ENCODE measurements at places on chromosomes 4 and X.

GRCh38 chrX:149010013-149010852 is 494.9 kb downstream of the IDS start:
- DNase-seq, result no peak

- DNase-seq, result no peak
These were observed 8.4 kb upstream of the APLN start for GRCh38 chrX:129663171-129663570.

DNA sequence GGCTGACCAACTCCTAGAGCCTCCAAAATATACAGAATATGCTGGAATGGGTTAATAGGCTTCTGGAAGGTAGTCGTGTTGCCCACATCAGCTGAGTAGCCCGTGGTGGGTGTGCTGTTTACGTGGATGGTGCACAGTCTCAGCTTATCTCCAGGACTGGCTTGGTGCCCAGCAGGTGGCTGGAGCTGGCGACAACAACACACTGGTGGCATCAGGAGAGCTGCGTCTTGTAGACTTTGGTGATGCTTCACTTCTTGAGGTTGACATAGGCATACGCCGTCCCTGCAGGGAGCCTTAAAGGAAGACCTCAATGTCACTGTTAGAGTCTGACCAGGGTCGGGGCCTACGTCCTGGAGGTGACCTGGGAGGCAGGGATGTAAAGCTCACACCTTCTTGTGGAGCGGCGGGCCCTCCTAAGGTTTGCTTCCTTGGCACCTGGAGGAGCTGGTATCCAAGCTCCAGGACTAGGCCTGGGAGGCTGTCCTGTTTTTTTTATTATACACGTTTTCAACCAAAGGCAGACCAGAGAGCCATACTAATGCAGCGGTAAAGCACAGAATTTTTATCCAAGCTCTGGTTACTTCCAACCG is 26.5 kb upstream of the RBMX start:
- no peak for DNase-seq

DNA sequence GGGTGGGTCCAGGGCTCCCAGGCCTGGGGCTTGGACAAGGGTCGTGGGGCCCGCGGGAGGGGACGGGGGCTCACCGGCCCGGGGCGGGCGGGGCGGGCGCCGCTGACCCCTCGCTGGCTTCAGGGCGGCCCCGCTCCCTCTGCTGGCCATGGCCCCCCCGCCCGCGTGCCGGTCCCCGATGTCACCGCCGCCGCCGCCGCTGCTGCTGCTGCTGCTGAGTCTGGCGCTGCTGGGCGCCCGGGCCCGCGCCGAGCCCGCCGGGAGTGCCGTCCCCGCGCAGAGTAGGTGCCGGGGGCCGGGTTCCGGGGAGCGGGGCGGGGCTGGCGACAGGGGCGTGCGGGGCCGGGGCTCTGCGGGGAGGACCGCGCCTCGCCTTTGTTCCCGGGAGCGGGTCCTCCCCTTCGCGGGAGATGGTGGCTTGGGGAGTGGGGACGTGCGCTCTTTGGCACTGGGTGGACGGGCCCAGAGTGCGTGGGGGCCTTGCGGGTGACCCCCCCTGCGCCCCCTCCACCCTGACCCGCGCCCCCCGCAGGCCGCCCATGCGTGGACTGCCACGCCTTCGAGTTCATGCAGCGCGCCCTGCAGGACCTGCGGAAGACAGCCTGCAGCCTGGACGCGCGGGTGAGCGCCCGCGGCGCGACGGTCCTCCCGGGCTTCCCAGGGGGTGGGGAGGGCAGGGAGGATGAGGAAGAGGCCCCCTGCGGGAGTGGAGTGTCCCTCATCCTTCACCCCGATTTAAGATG is 16.8 kb upstream of the NAT8L start:
- DNase-seq, result no peak

- DNase-seq, result no peak
These were observed 274 bp upstream of the ERVMER34-1 start for GRCh38 chr4:52751487-52751911.

- no peak for DNase-seq
These were observed 165.5 kb downstream of the EFNB1 start for GRCh38 chrX:68994135-68994890.

DNA sequence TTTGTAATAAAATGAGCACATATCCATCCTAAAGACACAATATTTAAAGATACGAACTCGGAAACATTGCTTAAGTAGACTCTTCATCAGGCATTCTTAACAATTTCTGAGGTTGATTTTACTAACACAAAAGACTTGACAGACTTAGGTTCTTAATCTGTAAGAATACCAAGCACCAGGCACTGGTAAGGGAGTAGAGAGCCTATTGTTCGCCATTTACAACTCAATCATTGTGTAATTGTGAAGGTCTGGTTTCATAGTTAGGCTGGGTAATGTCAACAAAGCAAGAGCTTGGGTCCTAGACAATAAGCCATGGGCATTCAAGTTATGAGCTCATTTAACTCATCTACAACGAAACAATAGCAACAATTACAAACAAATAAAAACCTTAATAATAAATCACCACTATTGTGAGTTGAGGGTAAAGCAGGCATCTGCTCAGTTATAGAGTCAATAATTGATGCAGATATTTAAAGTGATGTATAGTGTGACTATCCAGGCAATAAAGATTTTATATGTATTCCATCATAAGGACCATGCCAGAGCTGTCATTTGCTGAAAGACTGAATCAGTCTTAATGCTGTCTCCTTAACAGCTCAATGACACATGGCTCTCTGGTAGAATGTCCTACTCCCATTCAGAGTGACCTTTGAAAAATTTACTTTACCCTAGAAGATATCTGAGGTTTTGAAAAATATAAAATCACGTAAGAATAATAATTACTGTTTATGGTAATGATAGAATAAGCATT is 664.0 kb upstream of the PCDH7 start:
- DNase-seq, result no peak

DNA sequence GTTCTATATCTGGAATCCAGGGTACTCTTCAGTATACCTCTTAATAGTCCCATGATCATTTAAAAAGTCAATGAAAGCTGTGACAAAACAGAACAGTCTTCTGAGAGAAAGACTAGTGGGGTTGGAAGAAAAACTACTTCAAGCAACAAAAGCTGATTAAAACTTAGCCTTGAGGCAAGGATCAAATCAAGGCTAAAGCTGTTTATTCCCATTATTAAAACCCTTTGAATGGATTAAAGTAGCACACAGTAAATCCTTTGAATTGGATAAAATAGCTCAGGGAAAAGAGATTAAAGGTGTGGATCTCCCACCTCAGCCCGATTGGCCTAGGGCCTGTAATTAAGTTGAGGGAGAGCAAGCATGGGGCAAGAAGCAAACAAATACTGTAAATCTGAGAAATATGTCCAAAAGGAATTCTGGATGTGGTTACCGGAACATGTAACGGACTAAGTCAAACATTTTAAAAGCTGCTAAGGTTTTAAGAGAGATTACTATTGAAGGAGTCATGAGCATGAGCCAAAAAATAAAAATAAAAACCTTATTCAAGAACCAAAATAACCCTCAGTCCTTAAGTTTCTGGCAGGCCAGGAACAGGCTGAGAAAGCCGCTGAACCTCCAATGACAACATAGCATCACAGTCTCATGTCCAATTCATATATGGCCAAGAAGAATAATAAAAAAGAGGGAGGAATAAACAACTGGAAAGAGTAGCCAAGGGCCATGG is 257.3 kb upstream of the NEIL3 start:
- no peak for DNase-seq

DNA sequence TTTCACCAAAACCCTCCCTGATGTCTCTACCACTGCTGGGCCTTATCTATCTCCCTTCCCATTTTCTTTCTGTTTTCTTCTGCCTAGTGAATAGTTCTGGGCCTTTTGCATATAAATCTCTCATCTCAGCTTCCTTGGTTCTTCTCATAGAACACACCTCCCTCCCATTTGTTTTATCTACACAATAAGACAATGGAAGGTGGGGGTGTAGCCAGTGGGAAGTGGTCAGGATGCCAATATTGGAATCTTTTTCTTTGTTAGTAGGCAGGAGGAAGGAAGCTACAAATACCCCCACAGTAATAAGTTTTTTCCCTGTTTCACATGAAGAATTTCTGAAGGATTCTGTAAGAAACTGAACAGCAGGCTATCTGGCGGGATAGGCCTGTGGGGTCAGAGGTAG is 30.9 kb upstream of the RHOH start:
- DNase-seq, result no peak

- no peak for DNase-seq
These were observed 594.7 kb downstream of the SMARCA1 start for GRCh38 chrX:128928636-128929035.

GRCh38 chrX:38935561-38935960 is 134.3 kb downstream of the MID1IP1 start:
- DNase-seq, result no peak

- no peak for DNase-seq
These were observed 119.7 kb downstream of the PCDH7 start for GRCh38 chr4:30839583-30840520.

GRCh38 chrX:1462596-1463251 is 10.0 kb upstream of the ASMTL start:
- DNase-seq, result peak; percentile 35

DNA sequence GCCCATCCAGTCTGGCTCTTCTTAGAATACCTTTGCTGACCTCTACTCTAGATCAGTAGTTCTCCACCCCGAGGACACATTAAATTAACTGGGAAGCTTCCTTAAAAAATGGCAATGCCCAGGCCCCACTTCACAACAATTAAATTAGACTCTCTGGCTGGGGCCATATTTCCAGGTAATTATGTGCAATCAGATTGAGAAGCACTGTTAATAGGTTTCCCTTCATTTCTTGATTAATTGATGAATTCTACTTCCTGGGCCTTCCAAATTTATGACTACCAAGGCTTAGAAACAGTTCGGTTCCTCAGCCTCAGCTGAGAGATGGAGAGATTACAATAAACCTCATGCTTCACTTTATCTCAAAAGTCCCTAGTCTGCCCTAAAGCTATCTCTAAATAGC is 71.7 kb upstream of the LIMCH1 start:
- no peak for DNase-seq

DNA sequence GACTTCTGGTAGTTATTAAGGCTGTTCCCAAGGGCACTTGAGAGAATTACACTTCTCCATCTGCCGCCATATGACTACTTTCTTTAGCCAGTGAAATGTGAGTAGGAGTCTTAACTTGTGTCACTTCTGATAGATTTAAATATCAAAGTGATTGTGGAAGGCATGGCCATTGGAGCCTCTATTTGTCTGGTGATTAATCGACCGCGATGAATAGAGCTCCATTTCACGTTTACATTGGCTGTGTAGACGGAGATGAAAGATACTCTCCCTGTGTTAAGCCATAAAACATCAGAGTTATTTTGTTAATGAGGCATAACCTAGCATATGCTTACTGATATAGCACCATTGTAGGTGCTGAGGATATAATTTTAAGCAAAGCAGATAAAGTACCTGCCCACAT is 852.4 kb downstream of the CCSER1 start:
- DNase-seq, result no peak

DNA sequence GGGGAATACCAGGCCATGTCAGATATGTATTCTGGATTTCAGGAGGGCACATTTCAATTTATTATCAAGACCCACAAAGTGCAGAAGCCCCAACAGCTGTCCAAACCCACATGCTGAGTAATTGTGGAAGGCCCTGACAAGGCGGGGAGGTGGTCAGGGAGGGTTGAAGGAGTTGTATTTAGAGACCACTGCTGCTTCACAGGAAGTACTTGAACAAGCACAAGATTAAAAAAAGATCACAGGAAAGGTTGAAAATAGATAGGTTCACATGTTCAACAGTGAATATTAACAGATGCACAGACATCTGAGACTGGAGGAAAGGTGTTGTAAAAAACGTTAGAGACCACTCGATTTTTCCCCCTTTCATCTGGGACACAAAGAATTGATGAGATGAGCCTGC is 17.9 kb downstream of the ATP8A1 start:
- DNase-seq, result no peak

GRCh38 chrX:96692454-96692853 is 7.8 kb downstream of the DIAPH2 start:
- no peak for DNase-seq

DNA sequence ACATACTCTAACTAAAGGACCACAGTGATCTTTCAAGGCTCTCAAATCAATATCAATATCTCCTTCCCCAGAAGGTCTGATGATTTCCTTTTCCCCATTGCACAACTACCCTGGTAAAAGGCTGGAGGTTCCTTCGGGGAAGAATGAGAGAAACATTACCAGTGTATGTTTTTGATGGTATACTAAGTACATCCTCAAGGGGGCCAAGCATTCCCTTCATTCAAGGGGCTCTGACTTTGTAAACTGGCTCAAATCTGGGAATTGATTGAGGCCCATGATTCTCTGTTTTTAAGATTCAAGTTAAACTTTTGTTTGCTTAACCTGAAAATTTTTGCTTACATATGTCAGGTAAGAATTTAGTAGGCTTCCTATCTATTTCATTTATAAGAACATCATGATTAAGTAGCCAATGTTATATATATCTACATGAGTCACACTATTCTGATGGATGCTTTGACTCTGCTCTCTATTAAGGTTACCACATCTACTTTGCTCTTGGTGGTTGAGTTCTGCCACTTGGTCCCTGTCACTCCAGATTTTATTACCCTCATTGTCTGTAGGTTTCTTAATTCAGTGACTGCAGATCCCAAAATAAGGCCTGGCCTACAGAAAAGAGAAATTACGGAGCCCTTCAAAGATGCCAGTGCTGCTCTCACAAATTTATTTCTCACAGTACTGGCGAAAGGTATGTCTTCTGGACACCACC is 16.4 kb upstream of the GUCY1B1 start:
- no peak for DNase-seq

DNA sequence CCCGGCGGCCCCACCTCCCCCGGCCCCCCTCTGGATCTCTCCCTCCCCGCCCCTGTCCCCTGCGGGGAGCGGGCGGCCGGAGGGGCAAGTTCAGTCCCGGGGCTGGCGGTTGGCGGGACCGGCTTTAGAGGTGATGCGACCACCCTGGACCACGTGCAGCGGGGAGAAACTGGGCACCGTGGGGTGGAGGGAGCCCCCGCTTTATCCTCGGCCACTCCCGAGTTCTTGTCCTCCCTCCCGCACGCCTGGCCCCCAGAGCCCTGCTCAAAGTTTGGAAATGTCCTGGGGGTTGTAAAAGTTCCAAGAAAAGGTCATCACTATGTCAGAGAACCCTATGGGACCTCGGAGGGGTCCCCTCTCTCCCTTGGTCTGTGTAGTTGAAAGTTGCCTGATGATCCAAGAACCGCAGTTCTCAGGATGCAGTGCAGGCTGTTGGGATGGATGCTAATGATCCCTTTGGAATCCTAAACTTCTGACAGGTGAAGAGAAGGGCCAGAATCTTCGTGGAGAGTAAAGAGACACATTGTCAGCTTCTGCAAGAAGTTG is 411 bp upstream of the VEGFC start:
- DNase-seq, result no peak

DNA sequence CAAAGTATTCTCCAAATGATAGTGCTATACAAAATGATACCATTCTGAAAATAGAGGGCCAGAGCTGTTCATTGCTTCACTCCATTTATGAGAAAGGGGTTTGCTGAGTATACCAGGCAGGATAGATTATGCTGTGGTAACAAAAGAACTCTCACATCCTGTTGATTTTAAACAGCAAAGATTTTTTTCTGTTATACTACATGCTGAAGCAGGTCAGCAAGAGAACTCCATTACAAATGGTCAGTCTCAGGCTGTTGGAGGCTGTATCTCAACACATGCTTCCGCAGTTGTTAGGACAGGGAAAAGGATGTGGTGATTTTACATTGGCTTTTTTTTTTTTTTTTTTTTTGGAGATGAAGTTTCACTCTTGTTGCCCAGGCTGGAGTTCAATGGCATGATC is 13.7 kb upstream of the KLHL5 start:
- DNase-seq, result no peak

- no peak for DNase-seq
These were observed 14.7 kb downstream of the STAP1 start for GRCh38 chr4:67573193-67573592.

- DNase-seq, result no peak
These were observed 30.3 kb downstream of the TMPRSS11A start for GRCh38 chr4:67933038-67933437.
